Glutamatergic neuron (in vitro differentiated cells): ENCODE measurements at places on chromosomes 7 and 10.
A peak's percentile ranks its signal among the peaks of the same experiment; 100 is the strongest.

DNA sequence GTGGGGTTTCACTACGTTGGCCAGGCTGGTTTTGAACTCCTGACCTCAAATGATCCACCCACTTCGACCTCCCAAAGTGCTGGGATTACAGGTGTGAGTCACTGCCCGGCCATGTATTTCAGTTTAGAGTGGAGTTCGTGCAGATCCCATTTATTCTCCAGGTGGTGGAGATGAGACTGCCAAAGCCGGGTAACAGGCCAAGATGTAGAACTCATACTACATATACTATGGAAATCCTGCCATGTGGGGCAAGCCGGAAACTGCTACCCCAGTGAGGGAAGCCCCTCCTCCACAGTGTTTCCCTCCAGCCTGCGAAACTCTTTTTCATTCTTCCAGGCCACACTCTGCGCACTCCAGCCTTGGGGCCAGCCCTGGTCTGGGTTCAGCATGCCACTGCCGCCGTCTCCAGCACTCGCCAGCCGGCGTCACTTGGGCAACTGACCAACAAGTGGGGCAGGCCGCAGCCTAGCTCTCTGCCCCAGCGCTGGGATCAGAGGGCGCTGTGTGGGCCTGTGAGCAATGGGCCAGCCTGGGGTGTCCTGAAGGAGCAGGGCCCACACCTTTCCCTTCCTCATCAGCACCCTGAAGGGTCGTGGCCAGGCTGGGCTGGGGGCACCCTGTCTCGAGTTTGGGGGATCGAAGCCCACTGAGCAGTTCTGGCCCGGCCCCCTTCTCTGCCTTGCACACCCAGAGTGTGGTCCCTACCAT is 122.0 kb downstream of the TRRAP start:
- no peak for DNase-seq

- no peak for DNase-seq
These were observed 86.6 kb downstream of the RAPGEF5 start for GRCh38 chr7:22270371-22270770.

- DNase-seq, result no peak
These were observed 48.8 kb upstream of the MYL10 start for GRCh38 chr7:101677797-101678479.

DNA sequence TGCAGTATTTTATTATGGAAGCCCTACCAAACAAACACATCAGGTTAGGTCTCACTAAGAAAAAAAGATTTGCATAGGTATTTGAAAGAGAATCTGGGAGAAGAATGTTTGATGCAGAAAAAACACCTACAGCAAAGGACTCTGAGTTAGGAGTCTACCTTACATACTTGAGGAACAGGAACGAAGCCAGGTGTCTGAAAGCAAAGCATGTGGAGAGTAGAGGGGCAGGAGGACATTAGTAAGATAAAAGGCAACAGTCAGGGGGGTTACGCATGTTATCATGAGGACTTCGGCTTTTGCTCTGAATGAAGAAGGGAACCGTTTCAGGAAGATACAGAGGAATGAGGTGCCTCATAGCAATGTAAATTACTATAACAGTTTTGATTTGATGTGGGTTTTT is 87.9 kb upstream of the PTER start:
- DNase-seq, result no peak

DNA sequence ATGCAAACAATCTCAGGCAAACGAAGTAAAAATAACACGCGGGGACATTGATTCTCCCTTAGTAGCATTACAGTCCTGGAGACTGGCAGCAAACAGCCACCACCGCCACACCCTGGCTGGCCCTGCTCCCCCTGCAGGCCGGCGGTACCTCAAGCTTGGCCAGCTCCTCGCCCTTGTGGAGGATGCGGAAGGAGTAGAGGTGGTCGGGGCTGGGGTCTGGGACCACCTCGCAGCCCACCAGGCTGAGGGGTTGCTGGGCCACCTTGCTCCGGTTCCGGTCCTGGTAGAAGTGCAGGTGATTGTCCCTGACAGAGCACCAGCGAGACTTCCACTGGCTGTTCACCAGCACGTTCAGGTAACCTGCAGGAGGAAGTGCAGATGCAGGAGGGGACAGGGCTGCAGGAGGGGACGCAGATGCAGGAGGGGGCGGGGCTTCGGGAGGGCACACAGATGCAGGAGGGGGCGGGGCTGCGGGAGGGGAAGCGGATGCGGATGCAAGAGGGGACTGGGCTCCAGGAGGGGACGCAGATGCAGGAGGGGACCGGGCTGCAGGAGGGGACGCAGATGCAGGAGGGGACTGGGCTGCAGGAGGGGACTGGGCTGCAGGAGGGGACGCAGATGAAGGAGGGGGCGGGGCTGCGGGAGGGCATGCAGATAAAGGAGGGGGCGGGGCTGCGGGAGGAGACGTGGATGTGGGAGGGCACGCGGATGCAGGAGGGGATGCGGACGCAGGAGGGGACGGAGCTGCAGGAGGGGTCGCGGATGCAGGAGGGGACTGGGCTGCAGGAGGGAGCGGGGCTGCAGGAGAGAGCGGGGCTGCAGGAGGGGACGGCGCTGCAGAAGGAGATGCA is 65.7 kb downstream of the VWA2 start:
- DNase-seq, result peak; percentile 83

DNA sequence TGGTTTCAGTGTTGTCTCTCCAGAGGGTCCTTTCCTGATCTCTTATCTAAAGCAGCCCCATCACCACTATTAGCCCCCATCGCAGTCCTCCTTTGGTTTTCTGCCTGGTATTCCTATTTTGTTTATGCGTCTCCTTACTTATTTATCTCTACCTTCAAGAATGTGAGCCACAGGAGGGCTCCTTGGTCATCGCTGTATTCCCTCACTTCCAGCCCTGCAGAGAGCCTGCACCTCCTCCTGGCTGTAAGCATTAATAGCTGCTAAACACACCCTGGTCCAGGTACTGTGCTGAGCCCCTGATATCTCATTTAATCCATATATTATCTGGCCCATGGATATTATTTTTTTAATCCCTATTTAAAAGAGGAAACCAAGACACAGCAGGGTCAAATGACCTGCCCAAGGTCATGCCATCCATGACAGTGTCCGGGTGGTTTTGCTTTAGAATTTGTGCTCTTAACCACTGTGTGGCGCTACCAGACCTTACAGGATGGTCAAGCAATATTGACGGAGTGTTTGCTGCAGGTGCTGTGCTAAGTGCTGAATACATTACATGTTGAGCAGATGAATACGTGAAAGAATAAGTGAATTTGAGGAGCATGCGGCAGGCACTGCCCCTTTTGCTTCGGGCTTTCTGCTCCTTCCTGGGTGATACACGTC is 227.2 kb downstream of the ADAM12 start:
- no peak for DNase-seq

GRCh38 chr7:28858895-28859294 is 99.2 kb downstream of the TRIL start:
- no peak for DNase-seq

GRCh38 chr7:143256932-143257331 is 6.3 kb upstream of the GSTK1 start:
- DNase-seq, result no peak

DNA sequence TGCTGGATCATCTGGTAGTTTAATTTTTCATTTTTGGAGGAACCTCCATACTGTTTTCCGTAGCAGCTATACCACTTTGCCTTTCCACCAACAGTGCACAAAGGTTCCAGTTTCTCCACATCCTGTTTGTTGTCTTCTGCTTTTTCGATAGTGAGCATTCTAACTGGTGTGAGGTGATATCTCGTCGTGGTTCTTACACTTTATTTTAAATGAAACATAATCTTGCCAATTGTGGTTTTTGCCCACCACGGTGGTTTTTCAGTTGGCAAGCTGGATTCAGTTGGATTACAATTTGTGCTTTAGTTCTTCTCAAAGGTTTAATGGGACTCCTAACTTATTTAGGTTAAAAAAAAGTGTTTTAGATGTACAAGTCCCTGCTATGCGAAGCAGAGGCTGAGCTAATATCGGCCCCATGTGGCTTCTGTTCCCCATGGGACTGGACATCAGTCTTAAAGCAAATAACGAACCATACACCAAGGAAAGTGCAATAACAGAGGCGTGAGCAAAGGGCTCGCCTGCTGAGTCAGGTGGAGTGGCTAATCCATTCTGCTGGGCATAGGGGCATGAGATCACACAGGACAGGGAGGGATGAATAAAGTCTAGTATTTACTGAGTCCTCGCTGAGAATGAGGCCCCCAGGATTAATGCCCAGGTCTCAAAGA is 153.6 kb downstream of the AOAH start:
- no peak for DNase-seq

DNA sequence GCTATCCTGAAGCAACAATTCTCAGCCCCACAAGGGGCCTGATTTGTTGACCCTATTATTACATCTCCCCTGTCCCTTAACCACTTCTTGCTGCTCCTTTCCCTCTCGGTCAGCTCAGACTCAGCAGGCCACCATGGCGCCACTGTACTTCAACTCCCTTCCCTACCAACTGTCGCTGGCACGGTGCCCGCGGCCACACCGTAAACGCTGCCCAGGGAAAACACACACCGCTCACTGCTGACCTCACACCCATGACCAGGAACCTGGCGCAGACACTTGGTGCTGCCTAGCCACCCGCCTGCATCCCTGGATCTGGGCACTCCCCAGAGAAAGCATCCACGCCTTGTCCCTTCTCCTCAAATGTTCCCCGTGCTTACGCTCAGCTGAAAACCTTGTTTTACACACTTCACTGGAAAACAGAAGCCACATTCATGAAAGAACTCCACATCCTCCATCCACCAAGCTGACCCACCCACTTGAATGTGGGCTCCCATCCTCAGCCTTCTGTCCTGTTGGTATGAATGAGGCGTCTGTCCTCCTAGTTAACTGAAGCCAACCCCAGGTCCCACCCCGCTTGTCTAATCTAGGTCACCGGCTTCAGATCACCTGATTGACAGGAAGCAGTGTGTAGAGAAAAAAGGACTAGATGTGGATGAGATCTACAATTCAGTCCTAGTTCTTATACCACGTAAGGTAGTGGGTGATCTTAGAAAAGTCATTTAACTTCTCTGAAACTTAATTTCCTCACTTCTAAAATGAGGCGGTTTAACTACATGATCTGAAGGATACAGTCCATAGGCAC is 28.5 kb upstream of the CRYGN start:
- no peak for DNase-seq

GRCh38 chr10:34420795-34421194 is 394.3 kb downstream of the PARD3 start:
- no peak for DNase-seq

GRCh38 chr7:22229148-22229547 is 127.8 kb downstream of the RAPGEF5 start:
- no peak for DNase-seq

- no peak for DNase-seq
These were observed 194.7 kb upstream of the SEMA3A start for GRCh38 chr7:84389242-84389641.

GRCh38 chr7:39493934-39494333 is 72.3 kb upstream of the YAE1 start:
- DNase-seq, result no peak

GRCh38 chr7:152588350-152588749 is 87.6 kb downstream of the XRCC2 start:
- DNase-seq, result no peak

- no peak for DNase-seq
These were observed 9.1 kb downstream of the CREB3L2 start for GRCh38 chr7:137992550-137993394.

- no peak for DNase-seq
These were observed 818 bp upstream of the SUPV3L1 start for GRCh38 chr10:69179089-69179742.

DNA sequence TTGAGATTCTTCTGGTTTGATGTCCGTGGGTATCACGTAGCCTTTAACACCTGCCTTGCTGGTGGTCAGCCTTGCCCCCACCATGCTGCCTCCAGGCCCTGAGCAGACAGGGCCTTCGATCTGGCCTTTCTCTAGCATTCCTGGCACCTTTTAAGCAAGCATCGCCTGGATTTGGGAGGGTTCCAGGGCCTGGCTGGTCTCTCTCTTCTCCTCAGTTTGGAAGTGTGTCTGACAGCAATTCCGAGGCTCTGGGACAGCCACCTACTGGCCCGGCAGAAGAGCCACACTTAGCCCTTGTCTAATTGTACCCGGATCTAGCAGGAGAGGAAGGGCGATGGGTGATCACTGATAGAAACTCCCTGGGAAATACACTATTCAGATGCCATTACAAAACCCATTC is 441.3 kb upstream of the MKI67 start:
- no peak for DNase-seq

DNA sequence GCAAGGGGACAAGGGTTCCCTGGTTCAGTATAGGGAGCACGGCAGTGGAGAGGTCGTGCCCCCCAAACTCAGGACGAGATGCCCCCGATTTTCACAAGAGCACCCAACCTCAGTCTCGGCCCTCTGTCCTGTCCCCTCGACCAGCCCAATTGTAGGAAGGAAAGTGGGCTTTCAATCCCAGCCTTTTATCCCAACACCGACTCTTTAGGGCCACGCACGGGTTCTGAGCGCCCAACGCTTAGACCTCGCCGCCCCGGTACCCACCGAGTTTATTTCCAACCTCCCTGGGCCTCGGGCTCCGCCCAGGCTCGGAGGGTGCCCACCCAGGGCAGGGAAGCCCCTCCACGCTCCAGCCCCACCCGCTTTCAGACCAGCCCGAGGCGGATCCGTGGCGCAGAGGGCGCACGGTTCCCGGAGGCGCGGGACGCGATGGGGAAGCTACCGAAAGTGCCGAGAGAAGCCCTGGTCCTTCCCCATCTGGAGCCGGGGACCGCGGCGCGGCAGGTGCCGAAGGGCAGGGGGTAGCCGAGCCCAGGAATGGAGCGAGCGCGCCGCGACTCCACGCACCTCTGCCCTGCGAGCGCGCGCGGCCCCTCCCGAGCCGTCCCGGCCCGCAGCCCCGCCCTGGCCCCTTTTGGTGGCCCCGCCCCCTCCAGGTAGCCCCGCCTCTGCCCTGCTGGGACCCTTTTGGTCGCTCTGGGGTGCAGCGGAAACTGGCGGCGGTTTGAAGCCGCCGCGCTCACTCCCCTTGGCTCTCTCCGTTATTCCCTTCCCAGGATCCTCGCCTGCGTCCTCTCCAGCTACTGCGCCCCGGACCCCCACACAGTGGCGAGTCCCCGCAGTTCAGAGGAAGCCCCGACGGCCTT is 20.4 kb downstream of the GRID2IP start:
- no peak for DNase-seq

GRCh38 chr10:18684953-18685352 is 25.7 kb downstream of the ARL5B start:
- no peak for DNase-seq

GRCh38 chr7:74138945-74139843 is 35.0 kb upstream of the EIF4H start:
- no peak for DNase-seq

- no peak for DNase-seq
These were observed 34.1 kb upstream of the NKX6-2 start for GRCh38 chr10:132820056-132820455.

DNA sequence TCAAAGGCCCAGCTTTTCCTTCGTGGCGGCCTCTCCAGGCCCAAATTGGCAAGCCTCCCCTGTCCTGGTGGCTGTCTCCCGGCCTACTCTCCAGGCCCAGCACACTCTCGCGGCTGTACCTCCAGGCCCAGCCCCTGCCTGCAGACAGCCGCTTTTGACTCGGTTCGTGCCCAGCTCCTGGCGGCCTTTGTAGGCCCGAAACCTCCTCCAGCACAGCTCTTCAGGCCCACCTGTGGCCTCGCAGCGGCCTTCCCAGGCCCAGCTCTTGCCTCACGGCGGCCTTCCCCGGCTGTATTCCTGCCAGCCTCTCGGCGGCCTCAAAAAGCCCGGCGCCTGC is 18.2 kb upstream of the TMEM248 start:
- DNase-seq, result no peak
